ENCODE measurements at places on chromosomes 3 and 15.

DNA sequence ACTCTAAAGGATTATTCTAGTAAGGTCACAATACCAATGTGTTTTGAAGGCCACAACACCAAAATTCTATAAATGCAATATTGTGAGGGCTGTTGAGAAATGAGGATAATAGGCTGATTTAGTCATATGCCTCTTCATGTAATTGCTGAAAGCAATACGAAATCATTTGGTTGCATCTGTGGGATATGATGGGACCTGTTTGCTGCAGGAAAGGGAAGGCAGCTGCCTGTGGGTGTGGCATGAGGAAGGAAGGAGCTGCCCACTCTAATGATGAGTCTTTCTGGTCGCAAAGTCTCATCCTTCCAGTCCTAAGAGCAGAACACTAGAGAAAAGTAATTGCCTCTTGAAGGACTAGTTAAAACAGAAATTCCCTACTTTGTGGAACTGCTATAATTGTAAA is 245.3 kb upstream of the ZPLD1 start:
- no peak for DNase-seq

DNA sequence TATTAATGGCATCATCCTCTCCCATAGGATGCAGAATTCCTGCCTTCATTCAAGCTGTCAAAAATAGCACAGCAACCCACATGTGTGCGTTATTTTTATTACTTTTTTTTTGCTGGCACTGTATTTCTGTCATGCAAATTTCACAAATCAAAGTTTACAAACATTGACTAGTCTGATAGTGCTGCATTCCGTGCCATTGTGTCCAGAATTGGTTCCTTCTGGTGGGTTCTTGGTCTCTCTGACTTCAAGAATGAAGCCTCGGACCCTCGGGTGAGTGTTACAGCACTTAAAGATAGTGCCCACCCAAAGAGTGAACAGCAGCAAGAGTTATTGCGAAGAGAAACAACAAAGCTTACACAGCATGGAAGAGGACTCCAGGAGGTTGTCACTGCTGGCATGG is 490.2 kb downstream of the GABRG3 start:
- no peak for DNase-seq

- DNase-seq, result no peak
Observed at GRCh38 chr3:27615555-27615954, 106.6 kb downstream of the EOMES start.

- no peak for DNase-seq
Observed at GRCh38 chr3:152638707-152639450, 196.1 kb upstream of the P2RY1 start.

DNA sequence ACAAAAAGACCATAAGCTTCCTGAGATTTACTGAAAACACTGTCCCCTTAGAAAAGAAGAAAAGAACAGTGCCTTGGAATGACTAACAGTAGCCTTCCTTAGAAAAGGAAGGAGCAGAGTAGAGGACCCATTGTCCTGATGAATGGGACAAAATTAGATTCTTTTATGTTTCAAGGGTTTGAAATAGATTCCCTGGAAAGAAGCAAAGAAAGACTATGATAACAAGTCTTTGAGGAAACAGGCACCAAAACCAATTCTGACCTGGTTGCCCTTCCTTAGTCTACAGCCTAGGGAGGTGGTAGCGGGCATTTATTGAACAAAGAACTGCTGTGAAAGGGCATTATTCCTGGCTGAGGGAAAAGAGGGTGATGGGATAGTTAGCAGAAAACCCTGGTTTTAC is 1024.8 kb downstream of the TBL1XR1 start:
- no peak for DNase-seq

GRCh38 chr3:174192471-174192870 is 666.7 kb upstream of the NAALADL2 start:
- DNase-seq, result no peak
